ENCODE measurements at places on chromosomes 2 and 18. TPM values are rescaled to one million over a fixed set of nuclear protein-coding genes. Genes with fewer than 3 reads are reported as not detected.

The CDH7 gene
- not detected for total RNA-seq

The ELMOD3 gene
- total RNA-seq: 15.0 TPM

The LYPD6B gene
- total RNA-seq: not detected

The MARCO gene
- total RNA-seq: not detected

The HOXD13 gene
- total RNA-seq: not detected

The PDE6D gene
- total RNA-seq: 36.0 TPM

The SERPINB10 gene
- total RNA-seq: 0.07 TPM

The GAL3ST2 gene
- total RNA-seq: not detected

The ALLC gene
- not detected for total RNA-seq

The ASXL3 gene
- 0.14 TPM for total RNA-seq

The VWA3B gene
- total RNA-seq: not detected

The TSGA10 gene
- 2.7 TPM for total RNA-seq

The RUFY4 gene
- total RNA-seq: not detected

The UPP2 gene
- not detected for total RNA-seq

The SNRNP200 gene
- total RNA-seq: 81.8 TPM

The REG3G gene
- not detected for total RNA-seq

The UGT1A10 gene
- total RNA-seq: not detected

The RMND5A gene
- 61.0 TPM for total RNA-seq

The SKOR2 gene
- not detected for total RNA-seq
